Fibroblast of villous mesenchyme (primary cell): ENCODE measurements at places on chromosomes 4 and X. TPM values are rescaled to one million over a fixed set of nuclear protein-coding genes. Genes with fewer than 3 reads are reported as not detected.

Gene SMAD1
- total RNA-seq: 33.2 and 33.8 TPM in 2 replicates

Gene NKX3-2
- total RNA-seq: under 0.01 and 0.32 TPM in 2 replicates

Gene DCLK2
- total RNA-seq: 13.0 and 24.2 TPM in 2 replicates

DNA sequence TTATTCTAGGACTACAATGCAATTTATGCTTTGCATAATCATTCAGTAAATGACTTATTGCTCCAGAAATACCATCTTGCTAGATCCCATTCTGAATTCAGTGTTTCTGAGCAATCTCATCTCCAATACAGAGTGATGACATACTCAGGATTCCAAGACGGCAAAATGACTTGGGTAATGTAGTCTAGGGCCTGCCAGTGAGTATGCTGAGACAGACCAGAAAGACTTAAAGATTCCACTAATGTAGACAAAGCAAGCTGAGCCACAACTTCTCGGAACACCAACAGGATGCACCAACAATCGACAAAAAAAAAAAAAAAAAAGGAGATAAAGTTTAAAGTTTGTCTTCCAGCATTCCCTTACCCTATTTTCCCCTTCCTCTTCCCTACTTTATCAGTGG is 919 bp upstream of the SEC24B start:
- DNase-seq: peak; percentile 77

DNA sequence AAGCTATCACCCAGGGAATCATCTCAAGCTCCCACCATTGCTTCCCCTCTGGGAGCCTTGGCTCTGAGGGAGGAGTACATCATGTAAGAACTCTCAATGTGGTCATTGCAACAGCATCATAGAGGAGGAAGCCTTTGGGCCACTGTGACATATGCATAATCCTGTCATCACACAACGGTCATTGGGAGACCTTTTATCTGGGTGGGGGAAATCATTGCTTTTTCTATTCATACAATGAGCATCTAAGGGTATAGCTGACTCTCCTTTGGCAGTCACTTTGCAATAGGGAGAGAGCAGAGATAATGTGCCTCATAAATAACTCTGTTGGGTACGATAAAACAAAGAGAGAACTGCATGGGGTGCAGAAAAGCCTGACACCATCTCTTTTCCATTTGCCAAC is 155.2 kb upstream of the KCNIP4 start:
- DNase-seq: no peak

DNA sequence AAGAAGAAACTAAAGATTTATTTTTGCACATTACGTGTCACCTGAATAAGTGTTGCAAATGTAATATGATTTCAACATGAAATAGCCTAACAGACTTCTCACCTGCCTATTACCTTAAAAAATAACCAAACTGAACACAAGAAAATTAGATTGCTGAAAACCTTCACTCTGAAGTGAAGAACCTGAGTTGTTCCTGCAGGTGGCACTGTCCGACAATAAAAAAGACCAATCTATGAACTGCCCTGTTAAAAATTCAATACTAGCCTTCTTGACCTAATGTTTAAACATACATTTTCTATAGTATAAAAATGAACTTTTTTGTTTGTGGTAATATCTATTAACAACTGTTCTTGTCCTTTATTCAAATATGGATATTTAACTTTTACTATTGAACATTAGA is 69.2 kb upstream of the PNPLA4 start:
- peak; percentile 45 for DNase-seq

DNA sequence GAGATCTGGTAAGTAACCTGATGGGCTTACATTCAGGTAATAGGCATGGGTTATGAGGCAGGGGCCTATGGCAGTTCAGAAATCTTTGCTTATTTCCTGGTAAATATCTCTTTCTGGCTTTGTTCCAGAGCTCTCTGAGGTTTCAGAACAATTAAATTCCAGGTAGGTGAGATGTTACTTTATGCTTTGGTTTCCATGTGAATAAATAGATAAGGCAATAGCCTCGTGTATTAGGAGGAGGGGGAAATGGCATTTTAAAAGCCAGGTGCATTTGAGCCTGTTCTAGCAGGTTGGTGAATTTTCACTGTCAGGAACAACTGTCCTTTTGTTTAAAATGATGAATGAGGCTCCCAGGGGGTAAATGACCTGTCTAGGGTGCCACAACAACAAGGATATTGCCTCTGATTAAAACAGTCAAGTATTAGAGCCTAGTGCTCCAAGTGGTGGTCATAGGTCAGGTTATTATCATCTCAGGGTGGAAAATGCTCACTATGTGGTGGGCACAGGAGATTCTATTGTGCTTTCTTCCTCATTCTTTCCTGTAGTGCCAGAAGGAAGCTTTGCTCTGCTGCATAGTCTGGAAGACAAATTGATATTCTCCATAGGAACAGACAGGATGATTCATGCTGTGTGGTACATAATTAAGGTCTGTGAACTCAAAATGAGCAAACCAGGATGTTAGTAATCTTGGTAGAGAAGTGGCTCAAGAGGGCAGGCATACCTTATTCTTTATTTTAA is 296.2 kb downstream of the INPP4B start:
- no peak for DNase-seq

- peak; percentile 64 for DNase-seq
Observed at GRCh38 chr4:6908432-6909112, 1.1 kb upstream of the TBC1D14 start.

GRCh38 chr4:179361978-179362486 is 1919.8 kb upstream of the AGA start:
- no peak for DNase-seq
